ENCODE measurements at places on chromosomes 11 and 22.

DNA sequence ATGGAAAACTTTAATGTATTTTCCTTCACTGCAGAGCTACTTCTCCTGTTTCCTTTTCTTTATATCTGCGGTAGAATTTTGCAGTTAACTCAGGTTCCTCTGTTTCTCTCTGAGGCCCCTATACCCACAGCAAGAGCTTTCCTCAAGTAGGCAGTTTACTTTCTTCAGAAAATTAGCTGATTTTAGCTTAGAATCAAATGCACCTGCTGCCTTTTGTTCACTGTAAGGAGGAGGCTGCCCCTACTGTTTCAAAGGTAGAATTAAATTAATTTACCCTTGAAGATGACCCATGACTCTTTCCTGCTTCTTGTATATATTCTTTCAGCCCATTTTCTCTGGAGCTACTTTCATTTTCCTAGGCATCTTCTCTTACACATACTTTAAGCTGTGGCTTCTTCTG, 68.7 kb upstream of the GDPD4 start:
- DNase-seq: no peak

GRCh38 chr11:96219981-96220623, 122.9 kb downstream of the MAML2 start:
- DNase-seq: peak; percentile 44

- peak; percentile 81 for DNase-seq
Observed at GRCh38 chr11:118910309-118911112, 15.2 kb downstream of the BCL9L start.

DNA sequence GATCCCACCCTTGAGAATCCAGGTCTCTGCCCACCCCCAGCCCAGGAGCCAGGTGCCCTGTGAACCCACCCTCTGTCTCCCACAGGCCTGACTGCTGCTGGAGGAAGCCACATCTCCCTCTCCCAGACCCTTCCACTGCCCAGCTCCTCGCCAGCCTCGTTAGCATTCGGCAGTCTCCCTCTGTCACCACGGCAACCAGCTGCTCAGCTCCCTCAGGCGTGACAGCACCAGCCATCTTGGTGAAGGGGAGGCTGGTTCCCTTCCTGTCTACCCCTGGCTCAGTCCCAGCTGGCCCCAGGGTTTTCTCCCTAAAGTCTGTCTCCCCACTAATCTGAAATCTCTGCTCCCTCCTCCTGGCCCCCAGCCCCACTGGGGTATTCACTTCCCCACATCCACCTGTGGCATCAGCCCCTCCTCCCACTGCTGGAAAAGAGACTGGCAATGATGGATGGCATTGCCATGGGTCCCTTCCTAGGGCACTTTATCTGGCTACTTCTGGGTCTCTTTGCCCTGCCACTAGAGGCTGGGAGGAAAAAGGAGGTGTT, 28.1 kb downstream of the NRXN2 start:
- DNase-seq: no peak

DNA sequence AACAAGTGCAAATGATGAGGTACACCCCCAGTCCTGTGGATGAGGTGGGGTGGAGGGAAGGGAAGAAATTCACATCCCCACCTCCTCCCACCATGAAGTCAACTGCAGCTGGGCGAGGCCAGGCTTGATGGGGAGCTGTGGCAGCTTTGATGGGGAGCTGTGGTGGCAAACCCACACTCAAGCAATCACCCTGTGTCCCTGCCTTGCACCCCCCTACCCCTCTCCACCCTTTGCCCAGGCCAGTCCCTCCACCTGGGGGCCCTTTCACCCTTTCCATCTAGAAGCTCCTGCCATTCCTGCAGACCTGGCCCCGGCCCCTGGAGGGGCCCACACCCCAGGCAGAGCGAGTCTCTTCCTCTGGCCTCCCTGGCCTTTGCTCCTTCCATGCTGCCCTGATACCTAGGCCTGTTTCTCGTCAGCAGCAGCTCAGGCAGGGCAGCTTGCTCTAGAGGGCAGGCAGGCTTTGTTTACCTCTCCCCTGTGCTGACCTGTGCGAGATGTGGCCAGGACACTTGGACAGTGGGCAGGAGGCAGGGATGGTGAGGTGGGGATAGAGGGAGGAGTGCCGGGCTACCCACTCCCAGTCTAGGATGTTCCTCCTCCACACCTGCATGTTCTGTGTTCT, 4.5 kb upstream of the FGF3 start:
- DNase-seq: no peak

DNA sequence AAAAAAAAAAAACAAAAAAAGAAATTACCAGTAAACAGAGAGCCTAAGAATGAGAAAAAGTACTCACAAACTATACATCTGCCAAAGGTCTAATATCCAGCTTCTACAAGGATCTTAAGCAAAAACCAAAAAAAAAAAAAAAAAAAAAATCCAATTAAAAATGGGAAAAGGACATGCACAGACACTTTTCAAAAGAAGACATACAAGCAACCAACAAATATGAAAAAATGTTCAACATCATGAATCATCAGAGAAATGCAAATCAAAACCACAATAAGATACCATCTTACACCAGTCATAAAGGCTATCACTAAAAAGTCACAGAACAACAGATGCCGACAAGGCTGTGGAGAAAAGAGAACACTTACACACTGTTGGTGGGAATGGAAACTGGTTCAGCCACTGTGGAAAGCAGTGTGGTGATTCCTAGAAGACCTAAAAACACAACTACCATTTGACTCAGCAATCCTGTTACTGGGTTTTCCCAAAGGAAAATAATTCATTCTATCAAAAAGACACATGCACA, 18.3 kb downstream of the MS4A6A start:
- DNase-seq: no peak

DNA sequence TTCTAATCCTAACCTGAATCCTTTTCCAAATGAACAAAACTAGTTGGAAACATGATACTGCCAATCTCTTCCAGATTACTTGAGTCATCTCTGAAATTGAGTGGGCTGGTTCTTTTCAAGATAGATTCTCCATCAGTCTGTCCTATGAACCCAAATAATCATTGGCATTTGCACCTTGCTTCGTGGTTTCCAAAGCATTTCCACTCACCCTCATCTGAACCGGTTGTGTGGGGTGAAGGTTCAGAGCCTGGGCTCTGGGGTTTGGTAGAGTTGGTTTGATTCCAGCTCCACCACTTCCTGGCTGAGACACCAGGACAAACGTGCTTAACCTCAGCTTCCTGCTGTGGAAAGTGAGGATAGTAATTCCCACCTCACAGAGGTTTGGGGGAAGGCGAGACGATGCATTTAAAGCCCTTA, 206.4 kb upstream of the E2F8 start:
- DNase-seq: no peak

GRCh38 chr11:120310870-120311269, 14.2 kb upstream of the TLCD5 start:
- DNase-seq: no peak

GRCh38 chr11:112156956-112157766, 6.7 kb downstream of the IL18 start:
- DNase-seq: no peak

- DNase-seq: no peak
Observed at GRCh38 chr11:8333376-8333775, 69.7 kb upstream of the LMO1 start.

- DNase-seq: no peak
Observed at GRCh38 chr22:23259916-23260644, 79.8 kb downstream of the BCR start.

DNA sequence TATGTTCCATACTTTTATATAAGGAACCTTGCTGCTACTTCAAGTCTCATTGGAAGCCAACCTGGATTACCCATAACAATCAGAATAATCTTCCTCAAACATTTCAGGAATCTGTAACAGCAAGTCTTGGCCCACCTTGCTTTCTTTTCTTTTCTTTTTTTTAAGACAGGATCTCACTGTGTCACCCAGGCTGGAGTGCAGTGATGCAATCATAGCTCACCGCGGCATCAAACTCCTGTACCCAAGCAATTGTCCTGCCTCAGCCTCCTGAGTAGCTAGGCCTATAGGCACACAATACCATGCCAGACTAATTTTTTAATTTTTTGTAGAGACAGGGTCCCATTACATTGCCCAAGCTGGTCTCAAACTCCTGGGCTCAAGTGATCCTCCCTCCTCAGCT, 29.3 kb upstream of the PRDM10 start:
- no peak for DNase-seq

- peak; percentile 83 for DNase-seq
Observed at GRCh38 chr22:37218771-37219411, 6.6 kb upstream of the SSTR3 start.

- no peak for DNase-seq
Observed at GRCh38 chr11:36109850-36110606, 166.2 kb downstream of the LDLRAD3 start.

DNA sequence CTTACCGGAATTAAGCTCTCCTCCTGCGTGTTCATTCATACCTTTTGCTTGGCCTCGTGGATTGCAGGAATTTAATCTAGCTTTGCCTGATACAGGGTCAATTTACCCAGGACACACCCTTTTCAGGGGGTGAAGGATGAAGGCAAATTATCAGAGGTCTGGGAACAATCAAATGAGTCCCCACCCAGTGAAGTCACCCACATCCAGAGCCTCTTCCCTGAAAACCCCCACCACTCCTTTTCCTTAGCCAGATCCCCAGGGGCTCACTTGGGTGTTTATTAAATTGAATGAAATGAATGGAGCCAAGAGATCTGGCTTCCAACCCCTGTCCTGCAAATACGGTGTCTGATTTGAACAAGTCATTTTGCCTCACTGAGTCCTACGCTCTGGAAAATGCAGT, 31.0 kb upstream of the LIPT2 start:
- no peak for DNase-seq

DNA sequence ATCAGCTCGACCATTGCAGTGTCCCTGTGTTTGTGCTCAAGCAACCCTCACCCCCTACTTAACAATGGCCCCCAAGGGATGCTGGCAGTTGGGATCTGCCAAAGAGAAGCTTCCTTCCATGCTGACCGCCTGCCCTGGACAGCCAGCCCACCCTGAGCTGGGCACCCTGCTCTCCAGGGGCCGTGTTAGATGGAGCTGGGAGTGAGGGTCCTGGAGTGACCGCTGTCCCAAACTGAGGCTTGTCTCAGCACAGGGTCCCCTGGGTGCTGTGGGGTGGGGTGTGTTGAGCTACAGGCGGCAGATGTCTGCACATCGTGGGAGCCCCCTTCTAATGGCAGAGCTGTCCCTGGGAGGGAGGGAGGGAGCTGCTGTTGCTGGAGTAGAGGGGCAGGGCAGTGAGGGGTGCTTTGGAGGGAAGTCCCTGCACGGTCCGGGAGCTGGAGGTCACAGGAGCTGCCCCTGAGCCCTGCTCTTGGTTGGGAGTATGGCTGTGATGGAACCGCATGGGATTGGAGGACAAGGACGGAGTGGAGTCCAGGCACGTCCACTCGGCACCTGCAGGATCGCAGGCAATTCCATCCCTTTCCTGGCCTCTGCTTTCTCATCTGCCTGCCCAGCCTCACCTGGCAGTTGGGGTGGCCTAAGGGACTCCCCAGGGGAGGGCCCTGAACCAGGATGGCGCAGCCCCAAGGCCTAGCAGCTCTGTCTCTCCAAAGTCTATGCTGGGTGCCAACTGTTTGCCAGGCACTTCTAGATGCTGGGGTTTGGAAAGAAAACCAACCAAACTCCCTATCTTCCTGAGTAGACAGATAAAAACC, 126.3 kb downstream of the ARHGAP8 start:
- DNase-seq: no peak

GRCh38 chr11:96309016-96309642, 33.9 kb downstream of the MAML2 start:
- DNase-seq: no peak

DNA sequence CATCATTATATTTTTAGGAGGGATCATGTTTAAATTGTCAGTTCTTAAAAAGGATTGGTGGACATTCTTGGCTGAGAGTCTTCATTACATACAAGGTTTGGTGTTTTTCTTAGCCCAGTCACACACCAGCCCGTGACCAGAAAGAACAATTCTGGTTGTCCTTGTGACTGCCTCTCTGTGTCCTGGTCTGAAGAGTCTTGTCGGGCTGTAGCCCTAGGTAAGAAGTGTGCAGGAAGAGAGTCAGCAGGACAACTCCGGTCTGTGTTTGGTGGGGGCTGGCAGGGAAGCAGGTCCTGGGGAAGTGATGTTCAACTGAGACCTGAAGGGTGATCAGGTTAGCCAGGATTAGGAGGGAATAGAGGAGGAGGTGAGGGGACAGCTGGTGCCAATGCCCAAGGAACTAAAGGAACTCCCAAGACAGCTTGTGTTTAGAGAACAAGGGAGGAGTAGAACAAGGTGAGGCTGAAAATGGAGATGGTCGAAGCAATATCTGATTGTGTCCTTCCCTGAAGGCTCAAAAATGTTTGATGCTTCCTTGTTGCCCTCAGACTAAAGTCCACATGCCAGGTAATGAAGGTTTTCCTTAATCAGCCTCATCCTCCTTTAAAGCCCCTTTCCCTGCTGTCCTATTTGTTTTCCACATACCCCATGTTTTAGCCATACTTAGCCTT, 65.3 kb upstream of the ADORA2A start:
- no peak for DNase-seq

DNA sequence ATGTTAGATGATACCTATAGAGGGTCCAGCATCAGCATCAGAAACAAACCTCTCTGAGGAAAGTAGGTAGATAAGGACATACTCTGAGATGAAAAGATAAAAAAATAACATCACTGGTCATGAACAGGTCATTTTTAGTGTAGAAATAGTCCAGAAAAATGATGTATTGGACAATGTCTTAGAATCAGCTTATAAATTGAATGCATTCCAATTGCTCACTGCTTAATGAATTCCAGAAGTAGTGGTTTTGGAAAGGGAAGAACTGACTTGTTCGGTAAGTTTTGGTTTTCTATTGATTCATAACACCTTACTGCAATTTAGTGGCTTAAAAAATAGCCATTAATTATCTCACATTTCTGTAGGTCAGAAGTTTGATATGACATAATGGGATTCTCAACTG, 929.5 kb upstream of the CCDC90B start:
- DNase-seq: no peak
